ENCODE measurements at places on chromosomes 3 and 15. TPM values are rescaled to one million over a fixed set of nuclear protein-coding genes. Genes with fewer than 3 reads are reported as not detected.

DNA sequence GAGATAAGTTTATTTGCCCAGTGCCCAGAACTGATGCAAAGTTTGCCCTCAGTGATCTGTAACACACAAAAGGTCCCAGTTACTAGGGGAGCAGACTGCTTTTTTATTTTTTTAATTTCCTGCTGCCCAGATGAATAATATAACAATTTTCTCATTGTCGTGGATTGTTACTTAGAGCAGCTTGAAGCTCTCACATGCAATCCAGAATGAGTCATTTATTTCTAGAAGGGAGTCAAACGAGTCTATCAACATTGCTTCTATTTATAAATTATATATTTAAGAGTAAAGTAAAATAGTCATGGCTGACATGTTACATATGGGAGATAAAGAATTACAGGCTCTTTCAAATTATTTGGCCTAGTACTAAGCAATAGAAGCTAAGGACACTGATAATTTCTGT lies 41.3 kb downstream of the MEIS2 start:
- H3K27ac ChIP-seq: no peak overlapping the region
- H3K4me1 ChIP-seq: no peaks in the 10 kb centered on the region
- H3K4me3 ChIP-seq: no peak overlapping the region
- no peaks in the 10 kb centered on the region for H3K27me3 ChIP-seq
- DNase-seq: no peak

GRCh38 chr15:98296653-98297052 lies 336.1 kb downstream of the ARRDC4 start:
- no peak for DNase-seq
- H3K27me3 ChIP-seq: no peaks in the 10 kb centered on the region
- no peak overlapping the region for H3K27ac ChIP-seq
- H3K4me3 ChIP-seq: no peak overlapping the region

GRCh38 chr3:187359798-187360486 lies 8.2 kb upstream of the RTP4 start:
- no peak overlapping the region for H3K27ac ChIP-seq
- H3K4me3 ChIP-seq: no peak overlapping the region
- H3K27me3 ChIP-seq: no peaks in the 10 kb centered on the region
- no peaks in the 10 kb centered on the region for H3K4me1 ChIP-seq
- no peak for DNase-seq

DNA sequence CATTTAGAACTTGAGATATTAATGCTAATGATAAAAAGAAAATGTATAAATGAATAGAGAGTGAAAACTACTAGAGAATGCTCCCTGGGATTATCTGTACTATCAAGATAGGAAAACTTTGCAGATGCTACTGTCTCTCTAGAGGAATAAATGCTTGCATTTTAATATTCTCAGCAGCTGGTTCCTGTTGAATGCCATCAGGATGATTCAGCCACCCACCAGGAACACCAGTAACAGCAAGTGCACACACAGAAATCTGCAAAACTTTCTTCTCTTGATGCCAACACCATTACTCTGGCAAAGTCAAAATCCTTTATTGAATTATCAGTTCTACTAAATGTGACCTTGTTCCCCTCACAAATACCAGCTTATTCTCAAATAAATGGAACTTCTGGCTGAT lies 148.4 kb downstream of the TIGIT start:
- H3K36me3 ChIP-seq: no peaks in the 10 kb centered on the region
- H3K4me1 ChIP-seq: no peaks in the 10 kb centered on the region
- H3K4me3 ChIP-seq: no peak overlapping the region
- H3K27me3 ChIP-seq: no peaks in the 10 kb centered on the region
- DNase-seq: no peak
- H3K27ac ChIP-seq: no peak overlapping the region

The MEX3B gene
- total RNA-seq: 1.2 TPM

The CCK gene
- not detected for total RNA-seq

DNA sequence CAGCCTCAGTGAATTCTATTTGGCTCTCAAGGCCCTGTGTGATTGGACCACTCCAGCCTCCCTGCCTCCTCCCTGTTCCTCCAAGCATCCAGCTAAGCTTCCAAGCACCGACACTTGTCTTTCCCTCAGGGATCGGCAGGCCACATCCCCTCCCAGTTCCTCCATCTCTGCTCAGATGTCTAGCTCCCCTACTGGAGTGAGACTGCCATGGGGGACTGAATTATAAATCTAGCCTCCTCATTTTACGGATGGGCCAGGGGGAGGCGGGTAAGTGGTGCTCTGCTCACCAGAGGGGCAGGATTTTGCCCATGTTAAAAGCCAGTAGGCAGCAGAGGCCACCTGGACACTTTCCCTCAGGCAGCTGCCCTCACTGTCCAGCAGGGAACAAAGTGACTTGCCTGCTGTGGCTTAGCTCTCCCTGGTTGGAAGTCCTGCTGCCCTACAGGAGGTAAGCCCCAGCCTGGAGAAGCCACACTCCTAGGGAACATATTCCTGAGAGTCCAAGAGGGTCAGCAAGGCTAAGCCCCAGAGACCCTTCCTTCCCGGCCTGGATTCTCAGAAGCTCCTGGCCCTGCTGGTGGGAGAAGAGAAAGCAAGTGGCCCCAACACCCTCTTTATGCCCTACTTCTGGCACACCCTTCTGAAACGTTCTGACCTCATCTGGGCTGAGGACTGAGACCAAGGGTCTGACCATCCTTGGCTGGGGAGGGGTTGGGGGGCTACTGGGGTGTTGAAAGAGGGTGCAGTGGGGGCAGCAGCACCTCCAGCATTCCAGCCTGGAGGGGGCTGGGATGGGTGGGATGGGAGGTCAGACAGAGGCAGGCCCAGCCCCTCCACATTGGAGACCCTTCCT lies 9.1 kb upstream of the HHATL start:
- no peaks in the 10 kb centered on the region for H3K36me3 ChIP-seq
- no peak overlapping the region for H3K27ac ChIP-seq
- no peaks in the 10 kb centered on the region for H3K27me3 ChIP-seq
- no peaks in the 10 kb centered on the region for H3K4me1 ChIP-seq

The CYP1A2 gene
- total RNA-seq: 97.1 TPM

The ARPC4 gene
- 42.0 TPM for total RNA-seq

The UBA7 gene
- 30.9 TPM for total RNA-seq

The PTX3 gene
- total RNA-seq: 0.69 TPM
